CD8-positive, alpha-beta memory T cell (primary cell): ENCODE measurements at places on chromosomes 11 and 22.

- no peak for DNase-seq
Measured at GRCh38 chr22:30598986-30599385, 7.3 kb upstream of the PES1 start.

DNA sequence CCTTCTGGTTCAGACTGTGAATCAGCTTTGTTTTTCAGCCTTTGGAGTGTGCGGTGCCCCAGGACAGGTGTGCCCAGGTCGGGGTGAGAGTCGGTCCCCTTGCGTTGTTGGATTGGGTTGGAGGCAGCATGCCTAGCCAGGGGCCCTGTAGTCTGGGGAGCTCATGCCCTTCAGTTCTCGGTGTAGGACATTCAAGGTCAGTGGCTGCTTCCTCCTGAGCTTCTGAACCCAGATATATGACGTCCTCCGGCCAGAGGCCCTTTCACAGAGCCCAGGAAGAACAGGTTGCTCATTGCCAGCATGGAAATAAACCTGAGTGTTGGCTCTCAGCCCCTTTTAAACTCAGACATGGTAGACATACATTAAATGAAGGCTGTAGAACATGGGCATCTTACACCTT lies 2.7 kb downstream of the CSRP3 start:
- no peak for DNase-seq

- no peak for DNase-seq
Measured at GRCh38 chr11:70233511-70233934, 30.4 kb downstream of the FADD start.

DNA sequence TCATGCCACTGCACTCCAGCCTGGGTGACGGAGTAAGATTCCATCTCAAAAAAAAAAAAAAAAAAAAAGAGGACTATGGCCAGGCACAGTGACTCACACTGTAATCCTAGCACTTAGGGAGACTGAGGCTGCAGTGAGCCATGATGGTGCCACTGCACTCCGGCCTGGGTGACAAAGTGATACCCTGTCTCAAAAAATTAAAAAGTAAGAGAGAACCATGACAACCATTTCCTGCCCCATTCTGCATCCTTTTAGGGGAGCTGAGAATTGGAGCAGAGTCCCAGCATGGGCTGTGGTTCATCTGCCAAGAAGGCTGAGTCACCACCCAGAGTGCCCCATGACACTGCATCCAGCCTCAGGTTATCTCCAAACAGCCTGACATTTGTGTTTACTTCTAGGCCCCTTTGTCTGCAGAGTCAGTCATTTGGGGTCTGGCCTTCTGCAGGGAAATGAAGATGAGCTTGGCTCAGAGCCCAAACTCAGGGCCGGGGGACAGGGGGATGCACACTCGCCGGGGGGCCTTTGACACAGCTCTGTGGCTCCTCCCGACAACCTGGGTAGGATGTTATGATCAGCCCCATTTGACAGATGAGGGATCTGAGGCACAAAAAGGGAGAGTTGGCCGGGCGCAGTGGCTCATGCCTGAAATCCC lies 4.7 kb downstream of the CSDC2 start:
- DNase-seq, result no peak

DNA sequence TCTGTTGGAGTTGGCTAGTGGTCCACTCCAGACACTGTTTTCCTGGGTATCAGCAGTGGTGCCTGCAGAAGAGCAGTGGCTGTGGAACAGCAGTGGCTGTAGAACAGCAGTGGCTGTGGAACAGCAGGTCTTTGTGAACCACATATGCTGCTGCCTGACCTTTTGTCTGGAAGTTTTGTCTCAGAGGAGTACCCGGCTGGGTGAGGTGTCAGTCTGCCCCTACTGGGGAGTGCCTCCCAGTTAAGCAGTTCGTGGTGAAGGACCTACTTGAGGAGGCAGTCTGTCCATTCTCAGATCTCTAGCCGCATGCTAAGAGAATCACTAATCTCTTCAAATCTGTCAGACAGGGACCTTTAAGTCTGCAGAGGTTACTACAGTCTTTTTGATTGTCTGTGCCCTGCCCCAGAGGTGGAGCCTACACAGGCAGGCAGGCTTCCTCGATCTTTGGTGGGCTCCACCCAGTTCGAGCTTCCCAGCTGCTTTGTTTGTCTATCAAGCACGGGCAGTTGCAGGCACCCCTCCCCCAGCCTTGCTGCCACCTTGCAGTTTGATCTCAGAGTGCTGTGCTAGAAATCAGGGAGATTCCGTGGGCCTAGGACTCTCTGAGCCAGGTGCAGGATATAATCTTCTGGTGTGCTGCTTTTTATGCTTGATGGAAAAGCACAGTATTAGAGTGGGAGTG lies 89.1 kb upstream of the TRIM48 start:
- DNase-seq, result no peak

DNA sequence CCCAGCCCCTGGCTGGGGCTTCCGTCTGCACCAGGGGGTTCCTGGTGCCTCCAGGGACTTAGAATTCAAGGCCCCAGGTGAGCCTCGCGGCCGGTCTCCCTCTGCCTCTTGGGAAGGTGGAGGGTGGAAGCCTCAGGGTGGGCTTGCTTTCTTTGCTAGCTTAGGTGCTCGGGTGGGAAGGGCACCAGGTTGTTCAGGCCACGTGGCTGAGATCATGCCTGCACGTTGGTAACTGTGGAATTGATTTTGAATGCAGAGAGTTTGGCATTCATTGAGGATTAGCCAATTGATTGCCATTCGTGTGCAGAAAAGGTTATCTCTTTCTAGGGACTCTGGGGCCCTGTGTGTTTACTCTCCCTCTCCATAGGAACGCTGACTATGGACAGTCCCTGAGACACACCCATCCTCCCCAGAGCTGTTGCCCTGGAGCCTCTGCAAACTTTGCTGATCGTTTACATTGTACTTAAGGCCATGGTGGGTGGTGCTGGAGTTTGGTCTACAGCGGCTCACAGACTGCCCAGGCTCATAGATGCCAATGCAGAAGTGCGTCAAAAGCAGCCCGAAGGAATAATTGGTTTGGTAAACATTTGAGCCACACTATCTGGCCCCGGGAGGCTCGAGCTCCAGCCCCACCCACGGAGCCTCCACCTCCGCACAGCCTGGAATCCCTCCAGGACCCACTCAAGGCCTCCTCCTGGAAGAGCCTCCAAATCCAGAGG lies 1457.7 kb downstream of the BRD1 start:
- DNase-seq, result no peak

DNA sequence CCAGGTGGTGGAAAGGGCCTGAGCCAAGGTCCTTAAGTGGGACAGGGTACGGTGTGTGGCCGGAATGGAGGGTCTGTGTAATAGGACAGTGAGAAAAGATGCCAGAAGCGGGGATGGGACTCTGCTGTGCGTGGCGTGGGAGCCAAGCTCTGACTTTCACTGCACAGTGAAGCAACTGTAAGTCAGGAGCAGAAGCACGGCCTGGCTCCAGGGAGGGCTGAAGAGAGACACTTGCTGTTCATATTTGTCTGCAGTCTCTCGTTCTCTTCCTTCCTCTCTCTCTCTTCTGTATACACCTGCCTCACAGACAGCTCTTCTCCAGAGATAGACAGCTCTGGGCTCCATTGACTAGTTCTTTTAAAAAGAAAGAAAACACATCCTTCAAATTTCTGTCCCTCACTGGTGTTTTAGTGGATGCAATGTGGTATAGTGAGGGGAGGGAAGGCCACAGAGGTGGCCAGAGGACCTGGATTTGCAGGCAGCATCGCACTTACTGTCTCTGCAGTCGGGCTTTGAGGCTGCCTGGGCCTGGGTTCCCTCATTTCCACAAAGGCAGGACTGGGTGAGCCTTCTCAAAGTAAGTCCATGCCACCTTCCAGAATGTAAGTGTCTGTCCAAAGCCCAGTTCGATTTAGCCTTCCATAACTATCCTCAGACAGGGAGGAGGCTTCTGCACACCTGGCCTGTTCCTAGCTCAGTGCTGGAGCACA lies 2.1 kb downstream of the IL17RA start:
- DNase-seq, result peak; percentile 13

DNA sequence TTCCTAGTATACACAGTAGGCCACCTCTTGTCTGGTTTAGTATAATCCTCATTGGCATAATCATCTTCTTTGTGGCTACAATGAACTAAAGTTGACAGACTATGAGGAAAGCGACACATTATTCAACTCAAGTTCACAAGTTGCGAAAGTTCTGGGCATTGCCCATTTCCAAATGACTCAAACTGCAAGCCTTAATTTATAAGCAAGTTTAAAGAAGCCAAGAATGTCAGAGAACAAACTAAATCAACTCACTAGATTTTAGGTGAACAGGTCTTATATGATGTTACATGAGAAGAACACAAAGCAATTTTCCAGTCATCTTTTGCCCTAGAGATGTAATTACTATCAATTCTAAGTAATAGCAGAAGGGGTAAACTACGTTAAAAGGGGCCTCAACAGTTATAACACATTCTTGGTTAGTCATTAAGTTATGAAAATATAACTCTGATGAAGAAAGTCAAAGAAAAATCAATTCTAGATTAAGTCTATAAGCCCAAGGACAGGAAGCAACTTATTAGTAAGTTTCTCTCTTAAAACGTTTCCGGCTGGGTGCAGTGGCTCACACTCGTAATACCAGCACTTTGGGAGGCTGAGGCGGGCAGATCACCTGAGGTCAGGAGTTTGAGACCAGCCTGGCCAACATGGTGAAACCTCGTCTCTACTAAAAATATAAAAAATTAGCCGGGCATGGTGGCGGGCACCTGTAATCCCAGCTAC lies 21.5 kb downstream of the PICALM start:
- peak; percentile 56 for DNase-seq

GRCh38 chr11:77866336-77866735 lies 45.4 kb downstream of the AAMDC start:
- no peak for DNase-seq

DNA sequence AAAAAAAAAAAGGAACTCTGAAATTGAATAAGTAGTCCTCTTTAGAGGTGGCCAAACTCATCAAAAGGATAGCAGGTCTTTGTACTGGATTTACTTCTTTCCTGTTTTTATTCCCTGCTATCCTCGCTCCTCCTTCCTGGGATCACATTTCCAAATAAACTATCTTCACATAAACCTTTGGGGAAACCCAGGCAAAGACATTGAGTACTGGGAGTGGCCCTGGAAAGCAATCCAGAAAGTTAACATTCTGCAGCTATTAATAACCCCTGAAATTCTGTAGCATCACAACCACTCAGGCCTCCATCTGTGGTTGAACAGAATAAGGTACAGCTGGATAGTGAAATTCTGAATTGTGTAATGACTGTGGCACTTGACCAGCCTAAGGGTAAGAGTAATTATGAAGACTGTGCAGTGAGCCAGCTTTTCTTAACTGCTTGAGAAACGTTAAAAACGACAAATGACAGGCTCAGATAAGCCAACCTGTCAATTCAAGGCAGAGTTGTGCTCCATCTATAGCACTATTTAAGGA lies 58.8 kb downstream of the ISX start:
- DNase-seq, result no peak

- DNase-seq, result no peak
Measured at GRCh38 chr22:30420347-30421125, 5.0 kb upstream of the MTFP1 start.

- peak; percentile 40 for DNase-seq
Measured at GRCh38 chr11:68312117-68312779, at the start of gene LRP5. LRP5 (plus strand) TSS chr11:68312591; CDS start chr11:68312715, 124 bp downstream.

DNA sequence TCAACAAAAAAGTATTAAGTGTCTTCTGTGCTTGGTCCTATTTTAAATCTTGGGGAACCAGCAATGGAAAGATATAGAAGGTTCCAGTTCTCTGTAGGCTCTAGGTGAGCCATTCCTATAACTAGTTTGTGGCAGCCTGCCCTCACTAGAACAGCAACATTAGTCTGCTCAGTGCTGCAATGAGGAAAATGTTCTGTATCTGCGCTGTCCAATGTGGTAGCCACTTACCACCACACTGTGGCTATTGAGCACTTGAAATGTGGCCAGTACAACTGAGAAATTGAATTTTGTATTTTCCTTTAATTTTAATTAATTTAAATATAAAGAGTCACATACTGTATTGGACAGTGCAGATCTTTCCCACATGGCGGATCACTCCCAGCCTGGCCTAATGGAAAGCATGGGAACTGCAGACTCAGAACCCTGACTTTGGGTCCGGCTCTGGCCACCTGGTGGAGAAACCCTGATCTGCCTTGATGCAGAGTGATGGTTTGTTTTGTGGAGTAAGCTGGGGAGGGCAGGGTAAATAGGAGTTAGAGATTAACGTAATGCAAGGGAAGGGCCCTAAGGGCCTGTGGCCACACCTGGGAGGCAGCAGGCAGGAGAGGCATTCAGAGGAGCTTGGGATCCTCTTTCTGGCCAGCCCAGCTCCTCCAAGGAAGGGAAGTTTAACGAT lies 101.0 kb downstream of the ME3 start:
- no peak for DNase-seq

DNA sequence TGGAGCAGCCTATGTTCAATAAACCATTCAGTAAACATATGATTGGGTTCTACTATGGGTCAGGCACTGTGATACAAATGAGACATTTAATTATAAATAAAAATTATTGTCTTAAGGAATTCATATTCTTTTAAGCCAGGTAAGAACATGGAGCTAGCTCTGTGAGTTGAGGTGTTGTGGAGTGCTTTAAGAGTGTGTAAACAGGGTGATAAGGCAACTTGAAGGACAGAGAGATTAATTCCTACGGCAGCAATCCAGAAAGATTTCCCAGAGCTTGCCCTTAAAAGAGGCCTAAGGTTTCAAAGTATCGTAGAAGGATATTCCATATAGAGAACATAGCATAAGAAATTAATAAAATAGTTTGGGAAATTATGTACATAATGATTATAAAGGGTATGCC lies 126.4 kb upstream of the FAT3 start:
- DNase-seq, result no peak

DNA sequence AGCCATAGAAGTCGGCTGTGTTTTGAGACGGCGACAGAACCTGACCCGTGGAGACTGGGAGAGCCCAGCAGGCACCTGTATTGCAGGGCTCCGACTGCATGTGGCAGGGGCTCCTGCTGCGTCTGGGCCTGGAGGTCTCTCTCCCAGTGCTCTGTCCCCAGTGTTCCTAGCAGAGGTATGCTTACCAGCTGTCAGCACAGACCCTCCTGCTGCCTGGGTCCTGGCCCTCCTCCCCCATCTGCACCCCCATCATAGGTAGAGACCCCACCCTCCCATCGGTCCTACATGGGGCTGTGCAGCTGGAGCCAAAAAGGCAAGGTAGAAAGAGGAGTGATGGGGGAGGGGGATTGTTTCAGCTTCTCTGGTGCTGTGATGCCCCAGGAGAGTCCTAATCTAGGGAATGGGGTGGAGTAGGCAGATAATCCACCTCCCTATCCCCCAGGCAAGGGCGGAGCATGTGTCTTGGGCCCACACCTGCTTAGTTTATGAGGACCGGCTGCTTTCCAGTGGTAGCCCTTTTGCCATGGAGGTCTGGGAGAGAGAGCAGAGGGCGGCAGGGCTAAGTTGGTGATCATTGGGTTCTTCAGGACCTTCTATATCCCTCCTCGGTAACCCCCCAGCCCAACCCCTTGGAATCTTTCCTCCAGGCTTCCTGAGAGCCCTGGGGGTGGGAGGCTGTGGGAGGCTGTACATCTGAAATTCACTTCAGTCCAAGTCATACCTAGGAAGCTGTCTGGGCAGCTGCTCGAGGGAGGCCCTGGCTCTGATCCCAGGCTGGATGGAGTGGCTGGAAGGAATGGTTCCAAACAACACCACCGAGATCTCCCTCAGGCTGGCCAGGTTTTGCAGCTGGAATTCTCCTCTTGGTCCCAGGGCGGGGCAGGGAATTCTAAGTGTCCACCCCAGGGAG lies 5.3 kb downstream of the SLC7A4 start:
- DNase-seq, result no peak

- DNase-seq, result no peak
Measured at GRCh38 chr11:37812281-37812880, 1214.3 kb upstream of the RAG2 start.
